Stimulated activated CD4-positive, alpha-beta T cell treated with anti-CD3 and anti-CD28 coated beads, Interleukin-4, amount 100 ng/mL, for 48 hours (primary cell): ENCODE measurements at places on chromosomes 6 and 20.

DNA sequence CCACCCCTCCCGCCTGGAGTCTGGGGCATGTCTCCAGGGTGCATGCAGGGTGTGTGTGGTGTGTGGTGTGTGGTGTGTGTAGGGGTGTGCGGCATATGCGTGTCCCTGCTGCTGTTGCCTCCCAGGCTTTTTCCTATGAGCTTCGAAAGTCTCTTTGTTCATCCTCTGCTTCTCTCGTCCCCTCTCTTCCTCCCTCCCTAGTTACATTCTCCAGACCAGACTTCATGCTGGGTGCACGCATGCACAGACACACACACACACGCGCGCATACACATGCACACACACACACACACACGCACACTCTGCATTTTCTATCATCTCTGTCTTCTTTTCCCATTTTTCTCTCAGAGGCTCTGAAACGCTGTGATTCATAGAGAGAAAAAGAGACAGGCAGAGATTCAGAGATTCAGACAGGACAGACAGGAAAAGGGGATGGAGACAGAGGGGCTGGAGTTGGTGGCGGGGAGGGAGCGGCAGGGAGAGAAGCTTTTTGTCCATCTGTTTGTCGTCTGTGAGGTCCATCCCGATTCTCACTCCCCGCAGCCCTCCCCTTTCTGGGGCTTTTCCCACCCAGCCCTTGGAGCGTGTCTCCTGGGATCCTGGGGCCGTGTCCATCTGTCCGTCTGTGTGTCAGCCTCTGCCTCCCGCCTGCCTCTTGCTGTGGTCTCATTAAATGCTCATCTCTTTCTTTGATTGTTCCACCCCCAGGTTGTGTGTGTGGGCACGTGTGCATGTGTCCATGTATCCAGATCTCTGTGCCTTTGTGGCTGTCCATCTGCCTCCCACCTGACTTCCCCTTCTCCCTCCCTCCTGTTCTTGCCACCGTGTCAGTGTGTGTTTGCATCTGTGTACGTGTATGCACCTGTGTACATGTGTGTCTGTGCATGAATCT, 62.6 kb downstream of the SRC start:
- no peak for DNase-seq

GRCh38 chr6:13304101-13304500, 24.2 kb downstream of the TBC1D7 start:
- DNase-seq = no peak

DNA sequence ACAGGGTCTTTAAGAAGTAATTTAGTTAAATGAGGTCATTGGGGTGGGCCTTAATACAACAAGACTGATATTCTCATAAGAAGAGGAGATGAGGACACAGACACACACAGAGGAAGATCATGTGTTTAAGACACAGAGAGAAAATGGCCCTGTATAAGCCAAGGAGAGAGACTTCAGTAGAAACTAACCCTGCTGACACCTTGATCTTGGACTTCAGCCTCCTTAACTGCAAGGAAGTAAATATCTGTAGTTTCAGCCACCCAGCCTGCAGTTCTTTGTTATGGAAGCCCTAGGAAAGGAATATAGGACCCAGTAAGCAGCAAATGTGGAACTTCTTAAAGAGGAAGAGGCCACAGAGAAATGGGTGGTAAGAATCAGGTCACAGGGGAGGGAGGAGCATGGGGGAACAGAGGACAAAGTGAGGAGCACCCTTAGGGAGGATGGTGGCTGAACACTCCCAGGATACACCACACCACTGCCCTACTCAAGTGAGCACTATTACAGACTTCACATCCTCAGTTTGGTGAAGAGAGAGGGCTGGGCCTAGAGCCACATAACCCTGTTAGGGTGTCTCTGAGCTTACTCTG, 762 bp downstream of the SIRPB1 start:
- DNase-seq = no peak

DNA sequence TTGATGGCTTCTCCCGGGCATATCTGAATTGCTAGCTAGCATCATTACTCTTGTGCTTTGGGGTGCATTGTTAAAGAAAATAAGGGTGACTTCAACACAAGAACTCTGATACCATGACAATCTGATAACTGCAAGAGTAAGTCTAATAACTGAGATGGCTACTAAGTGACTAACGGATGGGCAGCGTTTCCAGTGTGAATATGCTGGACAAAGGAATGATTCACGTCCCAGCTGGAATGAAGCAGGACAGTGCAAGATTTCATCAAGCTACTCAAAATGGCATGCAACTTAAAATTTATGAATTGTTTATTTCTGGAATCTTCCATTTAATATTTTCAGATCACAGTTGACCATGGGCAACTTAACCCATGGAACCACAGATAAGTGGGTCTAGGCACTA, 31.7 kb downstream of the MOXD1 start:
- DNase-seq = no peak

- no peak for DNase-seq
Observed at GRCh38 chr6:63213325-63213724, 2.1 kb downstream of the FKBP1C start.

GRCh38 chr6:55729665-55730064, 145.7 kb downstream of the BMP5 start:
- no peak for DNase-seq

DNA sequence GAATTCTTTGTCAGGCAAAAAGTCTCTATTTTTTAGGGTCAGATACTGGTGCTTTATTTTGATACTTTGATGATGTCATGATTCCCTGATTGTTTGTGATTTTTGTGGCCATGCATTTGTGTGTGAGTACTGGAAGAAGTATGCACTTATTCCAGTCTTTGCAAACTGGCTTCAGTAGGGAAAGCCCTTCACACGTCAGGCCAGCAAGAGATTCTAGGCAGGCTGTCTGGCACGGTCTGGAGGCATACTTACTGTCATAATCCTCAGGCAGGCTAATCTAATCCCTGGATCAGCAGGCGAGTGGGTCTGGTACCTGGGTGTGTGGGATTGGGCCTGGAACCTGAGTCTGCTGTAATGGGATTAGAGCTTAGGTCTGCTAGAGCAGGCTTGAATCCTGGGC, 391.8 kb upstream of the MMS22L start:
- no peak for DNase-seq

GRCh38 chr6:139433631-139434419, 59.4 kb upstream of the CITED2 start:
- DNase-seq = no peak

DNA sequence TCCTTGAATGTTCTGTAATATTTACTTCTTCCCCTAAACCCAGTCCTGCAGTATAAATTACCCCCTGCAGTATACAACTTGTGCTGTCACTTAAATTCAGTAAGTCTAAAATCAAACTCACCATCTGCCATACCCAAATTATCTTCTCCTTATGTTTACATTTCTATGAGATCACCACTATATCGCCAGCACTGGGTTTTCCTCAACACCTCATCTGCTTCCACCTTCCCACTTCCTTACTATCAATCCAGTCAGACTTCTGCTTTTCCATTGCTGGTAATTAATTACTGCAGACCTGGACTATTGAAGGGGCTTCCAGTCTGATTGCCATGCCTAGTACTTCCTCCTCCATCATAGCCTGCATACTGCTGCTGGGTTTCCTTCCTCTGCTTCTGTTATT, 15.2 kb downstream of the EFHC1 start:
- no peak for DNase-seq

DNA sequence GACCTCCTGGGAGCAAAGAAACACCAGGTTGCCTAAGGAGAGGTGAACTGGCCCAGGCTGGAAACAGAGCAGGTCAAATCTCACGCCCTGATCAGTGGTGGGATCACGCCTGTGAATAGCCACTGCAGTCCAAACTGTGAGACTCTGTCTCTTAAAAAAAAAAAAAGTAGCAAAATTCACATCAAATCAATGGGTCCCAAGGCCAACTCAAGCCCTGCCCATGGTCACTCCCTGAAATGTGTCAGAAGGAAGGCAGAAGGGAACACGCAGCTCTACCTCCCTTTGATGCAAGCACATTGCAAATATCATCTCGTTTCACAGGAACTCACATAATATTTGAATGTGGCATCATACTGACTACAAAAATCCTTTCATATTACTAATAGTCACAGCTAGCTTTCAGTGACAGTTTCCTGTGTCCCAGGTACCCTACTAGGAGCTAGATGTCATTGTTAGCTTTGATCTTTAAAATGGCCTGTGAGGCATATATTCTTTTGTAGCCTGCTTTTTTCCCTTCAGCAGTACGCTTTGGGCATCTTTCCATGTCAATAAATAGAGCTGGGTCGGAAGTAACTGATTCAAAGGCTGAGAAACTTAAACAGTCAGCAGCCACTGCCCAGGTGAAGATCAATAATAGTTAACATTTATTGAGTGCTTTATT, 14.4 kb upstream of the TTPAL start:
- no peak for DNase-seq

DNA sequence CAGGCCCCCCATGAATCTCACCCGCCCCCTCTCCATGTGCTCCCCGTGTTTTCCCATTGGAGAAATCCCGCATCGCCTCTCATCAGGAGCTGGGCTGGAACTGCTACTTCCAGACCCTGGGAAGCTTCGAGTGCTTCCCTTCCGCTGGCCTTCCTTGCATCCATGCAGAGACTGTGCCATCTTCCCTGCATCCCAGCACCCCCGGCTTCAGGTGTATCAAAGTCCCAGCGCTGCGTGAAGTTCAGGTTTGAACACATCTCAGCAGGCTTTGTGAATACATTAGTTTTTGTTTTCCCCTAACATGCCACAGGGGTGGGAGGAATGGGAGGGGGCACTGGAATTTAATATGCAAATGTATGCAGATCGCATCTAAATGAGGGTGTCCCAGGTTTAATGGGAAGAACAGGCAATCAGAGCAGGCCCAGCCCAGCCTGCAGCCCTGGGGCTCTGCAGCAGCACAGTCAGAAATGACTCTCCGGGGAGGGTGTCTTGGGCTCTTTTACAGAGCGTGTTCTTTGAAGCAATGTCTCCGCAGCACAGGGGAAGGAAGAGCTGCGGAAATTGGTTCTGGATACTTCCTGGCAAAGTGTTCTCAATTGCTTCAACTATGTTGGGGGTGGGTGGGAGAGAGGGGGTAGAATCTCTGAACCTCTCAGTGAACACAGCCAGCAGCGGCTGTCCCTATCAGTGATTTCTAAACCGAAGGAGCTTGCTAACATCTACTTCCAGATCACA, 8.3 kb upstream of the MMP9 start:
- no peak for DNase-seq

- DNase-seq = no peak
Observed at GRCh38 chr6:137933696-137934095, 66.6 kb downstream of the TNFAIP3 start.

- no peak for DNase-seq
Observed at GRCh38 chr6:139776041-139776440, 401.6 kb upstream of the CITED2 start.

GRCh38 chr6:67127041-67127440, 1420.0 kb upstream of the EYS start:
- no peak for DNase-seq

DNA sequence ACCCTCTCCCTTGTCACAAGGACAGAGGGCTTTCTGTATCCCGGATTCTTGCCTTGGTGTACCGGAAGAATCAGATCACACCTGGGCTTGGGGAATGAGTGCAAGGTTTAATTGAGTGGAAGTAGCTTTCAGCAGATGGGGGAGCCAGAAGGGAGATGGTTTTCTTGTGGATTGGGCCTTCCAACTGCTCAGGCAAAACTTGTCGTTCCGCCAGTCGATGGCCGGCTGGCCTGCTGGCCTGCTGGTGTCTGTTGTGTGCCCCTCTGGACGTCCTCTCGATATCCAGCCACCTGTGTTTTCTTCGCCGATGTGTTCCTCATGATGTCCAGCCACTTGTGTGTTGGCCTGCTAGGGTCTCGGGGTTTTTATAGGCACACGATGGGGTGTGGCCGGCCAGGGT, 168.1 kb downstream of the CDKAL1 start:
- DNase-seq = no peak

GRCh38 chr6:117552618-117553017, 49.7 kb downstream of the GOPC start:
- DNase-seq = no peak

DNA sequence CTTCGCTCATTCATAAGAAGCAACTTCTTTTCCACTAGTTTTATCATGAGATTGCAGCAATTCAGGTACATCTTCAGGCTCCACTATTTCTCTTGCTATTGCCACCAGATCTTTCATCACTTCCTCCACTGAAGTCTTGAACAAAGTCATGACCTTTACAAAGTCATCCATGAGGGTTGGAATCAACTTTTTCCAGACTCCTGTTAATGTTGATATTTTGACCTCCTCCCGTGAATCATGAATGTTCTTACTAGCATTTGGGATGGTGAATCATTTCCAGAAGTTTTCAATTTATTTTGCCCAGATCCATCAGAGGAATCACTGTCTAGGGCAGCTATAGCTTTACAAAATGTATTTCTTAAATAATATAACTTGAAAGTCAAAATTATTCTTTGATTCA, 1.5 kb downstream of the CENPQ start:
- no peak for DNase-seq

DNA sequence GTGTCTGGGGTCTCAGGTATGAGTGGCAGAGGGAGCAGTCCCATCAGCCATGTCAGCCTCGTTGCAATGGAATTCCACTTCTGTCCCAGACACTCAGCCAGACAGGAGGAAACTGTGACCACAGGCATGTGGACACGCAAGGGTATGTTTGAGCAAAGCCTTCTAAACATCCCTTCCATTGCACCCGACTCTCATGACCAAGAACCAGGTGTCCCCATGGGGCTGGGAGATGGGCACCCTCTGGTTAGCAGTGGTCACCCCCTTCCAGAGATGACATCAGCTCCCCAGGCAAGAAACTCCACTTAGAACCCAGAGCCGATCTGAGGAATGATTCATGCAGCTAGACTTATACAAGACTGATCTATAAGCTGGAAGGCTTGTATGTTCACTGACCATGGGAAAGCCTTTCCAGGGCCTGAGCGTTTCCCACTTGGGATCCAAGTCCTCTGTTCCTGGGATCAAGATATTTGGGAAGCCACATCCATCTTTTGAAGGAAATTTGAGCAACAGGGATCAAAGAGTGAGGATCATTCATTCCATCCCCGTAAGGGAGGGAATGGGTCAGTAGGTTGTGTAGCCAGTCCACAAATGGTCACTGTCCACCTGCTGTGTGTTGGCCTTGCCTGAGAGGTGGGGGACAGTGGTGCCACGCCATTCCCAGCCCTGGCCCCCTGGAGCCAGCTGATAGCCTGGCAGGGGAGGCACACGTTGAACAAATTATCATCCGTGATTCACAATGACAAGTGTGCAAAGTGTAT, 3.9 kb upstream of the MRGBP start:
- DNase-seq = no peak

DNA sequence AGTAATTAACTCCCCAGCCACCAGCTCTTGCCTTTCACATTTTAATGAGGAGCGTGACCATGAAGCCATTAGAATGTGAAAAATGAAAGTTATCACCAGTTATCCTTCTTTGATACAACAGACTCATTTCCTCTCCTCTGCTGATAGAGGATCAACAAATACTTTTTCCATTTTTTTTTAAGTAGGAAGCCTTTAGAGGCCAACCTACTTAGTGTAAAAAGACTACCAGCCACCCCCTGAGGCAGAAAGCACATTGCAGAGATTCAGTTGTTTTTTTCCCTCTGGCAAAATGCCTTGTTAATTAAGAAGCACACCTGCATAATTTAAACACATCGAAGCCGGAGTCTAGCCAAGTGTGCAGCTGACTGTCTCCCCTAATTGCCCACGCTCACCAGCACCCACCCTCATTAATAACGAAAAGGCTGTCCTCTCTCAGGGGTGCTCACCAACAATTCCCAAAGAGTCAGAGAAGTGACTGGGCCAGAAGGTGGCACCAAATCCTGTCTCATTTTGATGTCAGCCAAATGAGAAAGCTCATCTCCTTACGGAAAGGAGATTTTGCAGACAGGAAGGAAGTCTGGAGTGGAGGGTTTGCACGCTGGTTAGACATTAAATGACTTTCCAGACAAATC, 60.9 kb upstream of the MC3R start:
- no peak for DNase-seq

GRCh38 chr20:43959079-43959919, 44.6 kb downstream of the TOX2 start:
- no peak for DNase-seq
